Right atrium auricular region (tissue), 2 donors: ENCODE measurements at places on chromosomes 4 and X. TPM values are rescaled to one million over a fixed set of nuclear protein-coding genes. Genes with fewer than 3 reads are reported as not detected.

Gene GCNA
- total RNA-seq, result 3.0 TPM

Gene SLC25A14
- 3.4 TPM for total RNA-seq

Gene MMGT1
- total RNA-seq, result 24.0 TPM

Gene MAGEB1
- not detected for total RNA-seq

Gene ZCCHC18
- total RNA-seq, result not detected

Gene ZCCHC4
- total RNA-seq, result 7.9 TPM

Gene APLN
- 2.1 TPM for total RNA-seq

Gene NHSL2
- 9.3 TPM for total RNA-seq

Gene ARHGAP36
- total RNA-seq, result not detected

Gene TBL1X
- 12.3 TPM for total RNA-seq

Gene PNMA3
- 2.6 TPM for total RNA-seq

Gene PALLD
- total RNA-seq, result 782 TPM

Gene ASB9
- 1.1 TPM for total RNA-seq

Gene SH2D1A
- total RNA-seq, result 1.7 TPM

Gene PSAPL1
- total RNA-seq, result 0.12 TPM

Gene NSDHL
- 28.1 TPM for total RNA-seq

Gene BEX2
- 16.4 TPM for total RNA-seq

Gene GATA1
- 0.20 TPM for total RNA-seq

Gene CT45A3
- total RNA-seq, result not detected

Gene OTC
- not detected for total RNA-seq

Gene MSANTD1
- not detected for total RNA-seq

Gene DUSP9
- not detected for total RNA-seq

Gene CWH43
- not detected for total RNA-seq

Gene COL25A1
- 0.26 TPM for total RNA-seq

Gene NIPAL1
- 1.4 TPM for total RNA-seq

Gene GRPR
- not detected for total RNA-seq

Gene FRMD7
- not detected for total RNA-seq

Gene PNMA6A
- 2.9 TPM for total RNA-seq

Gene ANOS1
- 6.0 TPM for total RNA-seq

Gene LGI2
- total RNA-seq, result 1.9 TPM

Gene CXorf49
- not detected for total RNA-seq

Gene AMTN
- total RNA-seq, result not detected

Gene REELD1
- 0.71 TPM for total RNA-seq

Gene RWDD4
- total RNA-seq, result 15.3 TPM

Gene TMPRSS11A
- not detected for total RNA-seq

Gene RBM46
- total RNA-seq, result not detected
